ENCODE measurements at places on chromosomes 2 and 18.

- DNase-seq = no peak
These were observed 253.4 kb downstream of the CYP26B1 start for GRCh38 chr2:71894261-71894660.

- DNase-seq = no peak
These were observed 110.8 kb downstream of the LOXHD1 start for GRCh38 chr18:46546111-46546640.

GRCh38 chr2:197191177-197191939, 119.2 kb downstream of the ANKRD44 start:
- DNase-seq = peak; percentile 64

DNA sequence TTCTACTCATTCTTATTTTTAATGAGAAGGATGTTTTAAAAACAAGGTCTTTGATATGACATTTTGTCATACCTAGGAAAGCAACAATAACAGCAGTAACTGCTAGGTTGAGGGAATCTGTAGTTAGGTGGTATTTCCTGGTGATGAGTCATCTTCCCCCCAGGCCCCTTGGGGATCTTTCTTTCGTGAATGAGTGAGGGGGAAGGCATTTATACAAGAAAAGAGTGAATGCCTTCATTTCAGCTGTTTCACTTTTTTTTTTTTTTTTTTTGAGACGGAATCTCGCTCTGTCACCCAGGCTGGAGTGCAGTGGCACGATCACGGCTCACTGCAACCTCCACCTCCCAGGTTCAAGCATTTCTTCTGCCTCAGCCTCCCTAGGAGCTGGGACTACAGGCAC, 108.6 kb downstream of the MAP4K4 start:
- peak; percentile 92 for DNase-seq

- DNase-seq = no peak
These were observed 157.1 kb downstream of the BCL2 start for GRCh38 chr18:63162271-63163014.

GRCh38 chr2:73043929-73044832, 27.3 kb downstream of the SFXN5 start:
- DNase-seq = no peak

DNA sequence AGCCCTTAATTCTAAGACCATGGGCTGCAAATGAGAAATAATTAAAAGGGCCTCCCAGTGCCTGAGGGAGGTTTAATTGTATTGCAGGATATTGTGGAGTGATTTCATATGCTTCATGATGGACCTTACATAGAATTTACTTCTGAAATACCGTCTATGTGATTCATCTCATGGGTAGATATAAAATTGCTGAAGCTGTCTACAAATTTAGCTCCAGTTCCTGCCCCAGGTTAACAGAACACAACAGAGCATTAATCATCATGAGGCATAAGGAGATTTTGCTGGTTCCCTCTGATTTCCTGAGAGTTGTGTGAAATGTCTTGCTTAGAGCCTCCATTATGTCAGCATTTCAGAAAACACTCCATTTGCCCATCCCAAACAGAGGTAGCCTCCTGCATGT, 770 bp downstream of the UPP2 start:
- no peak for DNase-seq

DNA sequence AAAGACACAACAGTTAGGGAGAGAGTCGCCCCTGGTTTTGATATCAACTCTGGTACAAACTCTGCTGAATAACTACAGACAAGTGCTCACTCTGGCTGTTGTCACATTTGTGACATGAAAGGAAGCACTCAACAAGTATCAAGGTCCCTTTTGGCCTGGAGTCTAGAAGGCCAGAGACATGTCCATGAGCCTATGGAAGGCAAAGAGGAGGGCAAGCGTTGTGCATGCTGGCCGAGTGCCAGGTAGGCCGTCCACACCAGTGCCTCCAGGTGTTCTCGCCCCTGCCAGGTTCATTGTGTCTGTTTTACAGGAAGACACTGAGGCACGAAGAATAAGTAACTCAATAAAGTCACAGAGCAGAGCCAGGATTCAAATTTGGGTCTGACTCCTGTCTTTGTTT, 21.1 kb downstream of the ILKAP start:
- DNase-seq = no peak

- DNase-seq = peak; percentile 16
These were observed 1.3 kb downstream of the PTPN2 start for GRCh38 chr18:12882453-12883371.

DNA sequence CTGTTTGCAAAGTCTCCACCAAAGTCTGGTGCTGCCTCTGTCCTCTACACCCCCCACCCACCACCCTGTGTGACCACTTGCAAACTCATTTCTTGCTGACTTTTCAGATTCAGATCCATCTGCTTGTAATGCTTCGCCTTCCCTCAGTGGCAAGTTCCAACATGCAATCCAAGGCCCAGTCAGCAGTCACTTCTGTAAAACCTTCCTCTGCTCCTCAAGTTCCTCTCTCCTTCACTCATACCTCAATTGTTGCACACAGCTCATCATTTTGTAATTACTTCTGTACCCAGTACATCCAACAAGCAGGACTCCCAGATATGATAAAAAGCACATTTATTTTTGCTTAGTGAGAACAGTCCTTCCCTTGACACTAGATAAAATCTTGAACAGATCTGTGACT, 6.5 kb upstream of the LOXHD1 start:
- no peak for DNase-seq

DNA sequence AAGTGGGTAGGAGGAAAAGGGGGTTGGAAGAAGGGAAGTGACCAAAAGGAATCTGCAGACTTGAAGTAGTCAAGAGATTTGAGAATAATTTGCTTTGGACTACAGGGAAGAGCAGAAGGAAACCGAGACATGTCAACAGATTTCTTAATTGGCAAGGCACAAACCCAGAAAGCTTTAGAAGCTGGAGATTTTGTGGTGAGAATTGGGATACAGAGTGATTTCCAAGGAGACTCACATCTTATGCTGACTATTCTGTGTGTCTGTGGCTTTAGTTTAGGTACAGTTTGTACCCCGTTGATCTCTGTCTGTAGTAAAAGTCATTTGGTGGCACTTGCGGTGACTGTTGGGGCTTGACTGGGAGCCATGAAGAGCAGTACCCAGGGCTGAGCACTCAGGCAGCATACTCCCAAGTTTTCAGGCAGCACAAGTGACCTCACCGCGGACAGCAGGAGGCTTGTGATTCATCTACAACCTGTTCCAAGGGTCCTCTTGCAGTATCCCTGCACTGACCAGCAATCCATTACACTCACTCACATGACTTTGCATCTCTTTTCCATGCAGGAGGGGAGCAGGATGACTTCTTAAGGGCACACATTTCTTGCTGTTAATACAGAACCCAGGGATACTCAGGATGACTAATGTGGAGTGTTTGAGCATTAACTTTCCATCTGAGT, 97.1 kb upstream of the TNP1 start:
- DNase-seq = no peak

DNA sequence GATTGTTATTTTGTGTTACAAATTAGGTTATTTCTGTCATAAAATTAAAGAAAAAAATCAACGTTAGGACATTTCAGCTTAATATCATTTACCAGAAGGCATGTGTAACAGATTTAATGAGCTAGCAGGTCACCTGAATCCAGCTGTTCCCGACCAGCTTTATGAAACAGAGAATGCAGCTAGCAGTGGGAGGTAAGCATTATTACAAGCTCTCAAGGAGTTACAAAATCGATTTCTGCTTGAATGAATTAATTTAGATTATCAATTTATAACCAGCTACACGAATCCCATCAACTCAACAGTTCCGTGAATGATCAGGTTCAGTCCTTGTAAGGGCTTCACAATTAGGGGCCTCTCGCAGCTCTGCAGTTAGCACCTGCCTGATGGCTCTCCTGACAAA, 211.9 kb downstream of the PTGR3 start:
- no peak for DNase-seq

GRCh38 chr2:176110415-176111308, 3.6 kb downstream of the HOXD11 start:
- DNase-seq = no peak

GRCh38 chr2:48449073-48449840, 80.7 kb upstream of the STON1 start:
- no peak for DNase-seq

DNA sequence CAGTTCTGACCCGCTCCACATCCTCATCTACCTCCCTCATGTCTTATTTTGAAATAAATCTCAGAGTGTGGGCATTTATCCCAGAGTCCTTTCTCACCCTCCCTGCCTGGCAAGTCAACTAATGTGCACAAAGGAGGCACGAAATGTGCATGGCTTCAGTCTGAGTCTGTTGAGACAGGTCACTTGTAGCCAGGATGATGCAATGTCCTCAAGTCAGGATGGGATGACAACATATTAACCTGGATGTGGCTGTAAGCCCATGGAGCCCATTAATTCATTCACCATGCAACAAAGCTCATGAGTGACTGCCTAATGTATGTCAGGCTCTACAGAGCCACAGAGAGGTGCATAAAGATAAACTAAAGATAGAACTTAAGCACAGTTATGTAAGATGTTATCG, 34.5 kb downstream of the KCNG3 start:
- no peak for DNase-seq

DNA sequence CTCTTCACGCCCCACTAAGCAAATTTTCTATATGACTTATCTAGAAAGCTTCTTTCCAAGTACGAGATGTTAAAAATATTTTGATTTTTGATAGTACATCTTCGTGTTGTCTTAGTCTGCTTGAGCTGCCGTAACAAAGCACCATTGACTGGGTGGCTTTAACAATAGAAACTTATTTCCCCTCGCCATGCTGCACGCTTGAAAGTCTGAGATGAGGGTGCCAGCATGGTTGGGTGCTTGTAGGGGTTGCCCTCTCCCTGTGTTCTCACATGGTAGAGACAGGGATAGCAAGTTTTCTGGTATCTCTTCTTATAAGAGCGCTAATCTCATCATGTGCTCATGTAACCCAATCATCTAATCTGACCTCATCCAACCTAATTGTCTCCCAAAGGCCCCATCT, 106.2 kb downstream of the TANC1 start:
- DNase-seq = no peak

- DNase-seq = peak; percentile 35
These were observed 32.0 kb downstream of the LGALSL start for GRCh38 chr2:64485961-64486360.

DNA sequence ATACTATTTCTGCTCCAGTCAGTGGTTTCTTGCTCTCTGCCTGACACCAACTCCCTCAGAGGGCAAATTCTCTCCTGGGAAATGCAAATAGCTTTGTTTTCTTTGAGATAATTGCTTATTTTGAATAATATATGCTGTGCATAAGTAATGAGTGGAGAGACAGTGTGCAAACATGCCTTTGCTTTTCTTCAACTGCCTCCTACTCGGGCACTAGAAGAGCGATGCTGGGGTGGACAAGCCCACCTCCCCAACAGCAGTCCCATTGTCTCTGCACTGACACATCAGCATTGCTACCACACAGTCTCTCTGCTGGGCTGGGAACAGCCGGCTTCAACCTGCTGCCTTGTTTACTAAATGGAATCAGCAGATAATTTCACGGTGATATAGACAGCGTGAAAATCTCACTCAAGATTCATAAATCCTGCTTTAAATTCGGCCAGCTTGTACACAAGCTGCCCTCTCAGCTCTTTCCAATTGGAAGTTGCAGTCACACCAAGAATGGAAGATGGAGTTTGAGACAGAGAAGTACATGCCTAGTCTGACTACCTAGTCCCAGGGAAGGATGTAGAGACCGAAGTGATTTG, 694.5 kb downstream of the TDRD15 start:
- no peak for DNase-seq

DNA sequence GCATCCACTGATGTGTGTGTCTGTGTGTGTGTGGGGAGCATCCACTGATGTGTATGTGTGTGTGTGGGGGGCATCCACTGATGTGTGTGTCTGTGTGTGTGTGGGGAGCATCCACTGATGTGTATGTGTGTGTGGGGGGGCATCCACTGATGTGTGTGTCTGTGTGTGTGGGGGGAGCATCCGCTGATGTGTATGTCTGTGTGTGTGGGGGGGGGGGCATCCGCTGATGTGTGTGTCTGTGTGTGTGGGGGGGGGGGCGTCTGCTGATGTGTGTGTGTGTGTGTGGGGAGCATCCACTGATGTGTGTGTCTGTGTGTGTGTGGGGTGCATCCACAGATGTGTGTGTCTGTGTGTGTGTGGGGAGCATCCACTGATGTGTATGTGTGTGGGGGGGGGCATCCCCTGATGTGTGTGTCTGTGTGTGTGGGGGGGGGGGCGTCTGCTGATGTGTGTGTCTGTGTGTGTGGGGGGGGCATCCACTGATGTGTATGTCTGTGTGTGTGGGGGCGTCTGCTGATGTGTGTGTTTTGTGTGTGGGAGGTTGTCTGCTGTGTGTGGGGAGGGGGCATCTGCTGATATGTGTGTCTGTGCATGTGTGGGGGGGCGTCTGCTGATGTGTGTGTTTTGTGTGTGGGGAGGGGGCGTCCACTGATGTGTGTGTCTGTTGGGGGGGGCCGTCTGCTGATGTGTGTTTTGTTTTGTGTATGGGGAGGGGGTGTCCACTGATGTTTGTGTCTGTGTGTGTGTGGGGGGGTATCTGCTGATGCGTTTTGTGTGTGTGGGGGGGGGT, 125.9 kb downstream of the NFATC1 start:
- DNase-seq = no peak

DNA sequence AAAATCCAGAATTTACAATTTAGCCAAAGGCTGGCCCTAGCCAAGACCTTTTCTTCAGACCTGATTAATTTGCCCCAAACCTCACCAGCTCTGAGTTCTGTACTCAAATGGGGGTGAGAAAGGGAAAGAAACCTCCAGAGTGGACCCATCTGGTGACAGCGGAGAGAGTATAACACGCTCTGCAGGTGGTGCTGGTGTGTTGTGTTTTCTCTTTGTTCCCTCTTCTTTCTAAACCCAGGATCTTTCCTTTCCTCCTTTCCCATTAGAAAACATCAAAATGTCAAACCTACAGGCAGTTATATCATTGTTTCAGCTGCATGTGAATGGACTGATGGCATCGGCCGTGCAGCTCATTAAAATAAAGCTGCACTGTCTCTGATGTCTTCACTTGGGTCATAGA, 253.2 kb upstream of the SP5 start:
- DNase-seq = no peak

GRCh38 chr18:58102875-58103274, 58.8 kb downstream of the NEDD4L start:
- DNase-seq = no peak

- DNase-seq = no peak
These were observed 5.2 kb upstream of the NAGK start for GRCh38 chr2:71063216-71063615.

All from cardiac fibroblast (primary cell).